Vein endothelial cell (primary cell): ENCODE measurements at places on chromosomes 3 and 15. TPM values are rescaled to one million over a fixed set of nuclear protein-coding genes. Genes with fewer than 3 reads are reported as not detected.

Gene PRSS50
- not detected in 2 replicates for total RNA-seq

Gene GATA2
- 30.1 and 51.0 TPM in 2 replicates for total RNA-seq

Gene SERPINI2
- not detected in 2 replicates for total RNA-seq

Gene CCR9
- not detected in 2 replicates for total RNA-seq
